SK-MEL-5 (cell line): ENCODE measurements at places on chromosomes 5 and 9.

GRCh38 chr5:178785999-178786398 lies 55.5 kb upstream of the ZNF354A start:
- no peak for DNase-seq

- no peak for DNase-seq
Measured at GRCh38 chr9:70564468-70565335, 150.2 kb upstream of the KLF9 start.

- DNase-seq = no peak
Measured at GRCh38 chr9:90027296-90027790, 422.5 kb downstream of the GADD45G start.

- no peak for DNase-seq
Measured at GRCh38 chr5:88760527-88760926, 122.5 kb downstream of the MEF2C start.

DNA sequence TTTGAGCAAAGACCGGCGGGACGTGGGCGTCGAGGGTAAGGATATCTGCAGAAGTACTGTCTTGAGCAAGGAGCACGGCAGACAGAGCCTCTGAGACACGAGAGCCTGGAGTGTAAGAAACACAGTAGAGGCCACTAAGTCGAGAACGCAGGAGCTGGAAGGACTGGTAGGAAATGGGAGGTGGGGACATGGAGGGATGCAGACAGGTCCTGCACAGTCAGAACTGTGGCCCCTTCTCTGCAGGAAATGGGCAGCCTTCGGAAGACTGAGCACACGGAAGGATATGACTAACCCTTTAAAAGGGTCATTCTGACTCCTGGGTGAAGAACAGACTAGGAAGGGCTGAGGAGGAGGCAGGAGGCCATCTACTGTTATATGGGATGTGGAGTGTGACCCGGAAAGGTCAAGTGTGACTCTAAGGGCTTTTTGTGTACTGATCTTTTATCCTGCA lies 1.4 kb upstream of the CAMSAP1 start:
- DNase-seq = no peak

DNA sequence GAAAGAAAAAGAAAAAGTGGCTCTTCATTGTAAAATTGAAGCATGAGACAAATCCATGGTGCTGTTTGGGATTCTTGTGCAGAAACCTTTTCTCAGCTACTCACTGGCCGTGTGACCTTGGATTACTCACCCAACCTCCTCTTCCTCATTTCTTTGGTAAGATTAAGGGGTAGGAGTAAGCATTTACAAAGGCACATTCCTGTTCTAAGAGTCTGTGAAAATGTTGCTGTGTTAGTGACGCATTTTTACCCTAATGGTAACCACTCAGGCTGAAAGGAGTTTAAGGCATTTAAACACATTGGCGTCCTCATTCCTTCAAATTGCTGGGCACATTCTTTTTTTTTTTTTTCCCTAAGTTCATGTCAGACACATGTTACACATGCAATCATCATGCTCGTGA lies 4.3 kb downstream of the RAI14 start:
- no peak for DNase-seq

- DNase-seq = no peak
Measured at GRCh38 chr5:38879078-38879460, 33.3 kb downstream of the OSMR start.

- DNase-seq = no peak
Measured at GRCh38 chr5:128276537-128277216, 193.1 kb downstream of the SLC12A2 start.

- DNase-seq = no peak
Measured at GRCh38 chr5:74192606-74193299, 447.8 kb downstream of the ENC1 start.

GRCh38 chr5:82812575-82812974 lies 264.6 kb downstream of the TMEM167A start:
- DNase-seq = no peak

GRCh38 chr5:173192561-173192960 lies 42.4 kb downstream of the NKX2-5 start:
- no peak for DNase-seq

- no peak for DNase-seq
Measured at GRCh38 chr5:58069846-58070245, 390.0 kb downstream of the PLK2 start.

DNA sequence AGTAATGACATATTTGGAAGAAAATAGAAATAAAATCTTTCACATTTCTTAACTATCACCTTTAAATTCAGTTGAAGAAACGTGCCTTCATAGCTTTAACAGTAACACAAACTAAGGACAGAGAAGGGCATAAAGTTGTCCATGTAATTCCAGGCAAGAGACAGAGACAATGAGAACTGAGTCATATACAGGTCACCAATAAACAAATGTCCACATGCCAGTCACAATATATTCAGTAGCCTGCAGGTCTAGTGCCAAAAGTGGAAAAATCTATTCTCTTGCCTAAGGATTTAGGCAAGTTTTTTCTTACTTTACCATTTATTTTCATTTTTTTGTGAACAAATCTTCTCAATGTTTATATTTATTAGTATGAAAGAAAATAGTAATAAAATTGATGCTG lies 1711.5 kb upstream of the NUDT12 start:
- no peak for DNase-seq

- peak; percentile 14 for DNase-seq
Measured at GRCh38 chr5:82106756-82107155, 134.9 kb downstream of the ATG10 start.

DNA sequence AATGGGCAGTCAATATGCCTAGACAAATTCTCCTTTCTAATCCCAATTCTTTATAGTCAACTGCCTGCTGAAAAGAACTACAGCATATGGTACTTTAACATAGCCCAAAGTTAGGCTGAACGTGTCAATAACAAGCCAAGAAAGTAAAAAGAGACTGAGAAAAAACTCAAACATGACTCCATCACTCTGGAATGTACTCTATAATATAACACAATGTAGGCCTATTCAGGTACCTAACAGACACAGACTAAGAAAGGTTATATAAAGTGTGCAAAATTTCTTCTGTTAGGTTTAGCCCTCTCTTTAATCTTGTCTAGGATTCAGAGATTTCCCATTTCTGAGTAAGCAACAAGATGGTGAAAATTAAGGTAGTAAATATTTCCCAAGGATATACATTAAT lies 209.7 kb upstream of the PRR16 start:
- no peak for DNase-seq

- DNase-seq = no peak
Measured at GRCh38 chr9:71096421-71097108, 24.9 kb downstream of the TRPM3 start.

- no peak for DNase-seq
Measured at GRCh38 chr5:171074747-171075146, 212.9 kb downstream of the RANBP17 start.

- DNase-seq = no peak
Measured at GRCh38 chr5:6448622-6449464, at the start of gene UBE2QL1. Gene UBE2QL1, plus strand, starts transcription at chr5:6448859. Its CDS starts 35 bp downstream, at chr5:6448894.

- no peak for DNase-seq
Measured at GRCh38 chr9:89548071-89548638, 50.2 kb upstream of the SEMA4D start.

- no peak for DNase-seq
Measured at GRCh38 chr5:6868575-6869215, 155.5 kb downstream of the TENT4A start.

DNA sequence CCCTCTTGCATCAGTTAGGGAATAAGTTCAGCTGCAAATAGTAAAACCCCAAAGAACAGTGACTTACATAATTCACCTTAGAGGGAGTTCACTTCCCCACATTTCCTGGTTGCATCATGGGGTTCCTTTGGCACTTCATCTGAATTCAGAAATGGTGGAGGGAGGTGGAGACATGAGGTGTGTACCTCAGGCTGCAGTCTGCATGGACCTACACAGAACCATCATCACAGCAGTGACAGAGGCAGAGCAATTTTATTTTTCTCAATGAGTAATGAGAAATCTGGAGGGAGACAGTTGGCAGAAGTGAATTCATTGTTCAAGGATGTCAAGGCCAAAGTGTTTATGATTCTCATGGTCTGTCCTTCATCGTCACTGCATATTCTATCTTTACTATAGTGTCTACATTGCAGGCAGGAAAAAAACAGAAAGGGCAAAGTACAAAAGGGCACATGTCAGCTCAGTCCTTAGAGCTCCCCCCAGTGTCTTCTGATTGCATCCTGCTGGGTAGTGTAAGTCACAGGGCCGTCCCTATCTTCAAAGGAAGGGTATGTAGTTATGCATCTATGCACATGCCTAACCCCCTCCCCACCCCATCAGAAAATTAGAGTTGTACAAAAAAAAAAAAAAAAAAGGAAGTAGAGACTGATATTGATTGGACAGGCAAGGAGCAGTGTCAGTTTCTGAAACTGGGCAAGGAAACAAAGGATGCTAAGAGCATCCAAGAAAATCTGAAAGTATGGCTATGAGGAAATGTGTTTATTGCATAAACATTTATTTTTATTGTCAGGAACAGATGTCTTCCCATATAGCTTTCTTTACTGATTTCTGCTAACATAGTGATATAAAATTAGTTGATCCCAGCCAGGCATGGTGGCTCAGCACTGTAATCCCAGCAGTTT lies 132.7 kb upstream of the APC start:
- DNase-seq = peak; percentile 59

- DNase-seq = no peak
Measured at GRCh38 chr9:135969064-135969683, 8.0 kb upstream of the UBAC1 start.

DNA sequence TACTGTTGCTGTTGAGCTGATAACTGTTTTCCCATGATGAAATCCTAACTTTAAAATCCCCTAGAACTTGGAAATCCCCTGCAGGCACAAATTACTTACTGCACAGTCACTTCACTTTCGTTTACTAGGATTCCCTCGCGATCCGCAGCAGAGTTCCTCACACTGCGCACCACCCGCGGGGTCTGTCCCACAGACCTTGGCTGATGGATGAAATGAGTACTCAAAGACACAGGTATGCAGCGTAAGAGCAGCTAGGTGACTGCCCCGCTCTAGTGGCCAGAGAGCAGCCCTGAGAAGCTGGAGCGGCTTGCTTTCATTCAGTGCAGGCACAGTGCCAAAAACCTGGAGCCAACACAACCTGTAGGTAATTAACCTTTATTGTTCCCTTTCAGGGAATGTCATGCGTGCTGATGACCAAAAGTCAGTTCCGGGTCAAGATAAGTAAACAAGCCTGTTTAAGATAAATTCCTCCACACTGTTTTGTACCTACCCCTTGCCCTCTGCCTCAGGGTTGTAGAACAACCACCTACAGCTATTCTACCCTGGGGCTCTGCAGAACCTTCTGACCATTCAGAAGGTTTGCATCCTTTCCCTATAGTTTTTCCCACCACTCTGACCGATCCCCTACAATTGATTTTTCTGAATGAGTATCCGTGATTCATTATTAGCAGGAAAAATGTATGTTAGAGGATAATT lies 191.2 kb downstream of the CDH9 start:
- DNase-seq = peak; percentile 44

- DNase-seq = peak; percentile 95
Measured at GRCh38 chr5:139262742-139263445, 30.6 kb upstream of the MATR3 start.

DNA sequence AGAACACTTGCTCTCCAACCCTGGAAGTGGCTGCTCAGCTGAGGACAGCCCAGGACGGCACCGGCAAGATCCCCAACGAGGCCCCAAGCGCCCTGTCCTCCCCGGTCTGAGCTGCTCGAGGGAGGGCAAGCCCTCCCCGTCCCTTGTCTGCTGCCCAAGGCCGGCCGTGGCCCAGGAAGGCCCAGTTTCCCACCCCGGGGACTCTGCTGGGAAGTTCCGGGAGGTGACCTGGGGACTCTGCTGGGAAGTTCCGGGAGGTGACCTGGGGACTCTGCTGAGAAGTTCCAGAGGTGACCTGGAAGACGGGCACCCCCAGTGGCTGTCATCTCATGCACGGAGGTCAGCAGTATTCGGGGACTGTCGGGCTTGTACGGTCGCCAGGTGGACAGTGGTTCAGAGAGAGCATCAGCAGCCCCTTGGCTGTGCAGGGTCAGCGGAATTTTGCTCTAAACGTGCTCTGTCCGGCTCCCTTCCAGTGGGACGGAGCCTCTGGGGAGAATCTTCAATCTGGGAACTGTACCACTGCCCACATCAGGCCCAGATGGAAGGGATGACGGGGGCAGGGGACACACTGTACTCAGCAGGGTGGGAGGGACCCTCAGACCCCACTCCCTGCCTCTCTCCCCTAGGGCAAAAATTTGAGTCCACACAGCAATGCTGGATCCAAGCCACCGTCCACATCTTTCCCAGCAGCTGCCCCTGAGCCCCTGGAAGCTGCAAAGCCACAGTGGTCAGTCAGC lies 7.2 kb downstream of the NACC2 start:
- no peak for DNase-seq

GRCh38 chr9:132828201-132828770 lies 49.8 kb downstream of the AK8 start:
- no peak for DNase-seq

- DNase-seq = no peak
Measured at GRCh38 chr5:11126844-11127243, 365.8 kb upstream of the DAP start.

- no peak for DNase-seq
Measured at GRCh38 chr5:3031733-3032378, 280.4 kb upstream of the IRX2 start.

GRCh38 chr9:121921444-121921843 lies 171.7 kb downstream of the TTLL11 start:
- no peak for DNase-seq

DNA sequence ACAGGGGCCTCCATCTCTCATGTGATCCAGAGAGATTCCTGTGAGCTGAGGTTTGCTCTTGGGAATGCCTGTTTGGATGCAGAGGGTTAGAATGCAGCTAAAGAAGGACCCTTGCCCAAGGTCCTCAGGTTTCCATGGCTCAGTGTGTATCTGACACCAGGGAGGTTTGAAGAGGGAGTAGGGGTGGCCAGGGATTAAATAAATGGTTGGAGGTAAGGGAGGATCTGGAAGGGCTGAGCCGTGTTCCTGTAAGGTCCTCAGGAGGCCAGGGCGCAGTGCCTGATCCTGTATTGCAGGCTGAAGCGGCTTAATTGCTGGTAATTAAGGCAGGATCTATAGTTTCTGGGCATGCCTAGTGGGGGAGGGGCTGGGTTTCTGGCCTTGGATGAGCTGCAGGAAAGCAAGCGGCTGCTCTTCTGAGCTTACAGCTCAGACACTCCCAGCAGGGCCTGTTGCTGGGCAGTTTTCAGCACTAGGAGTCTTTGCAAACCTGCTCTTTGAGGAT lies 41.5 kb upstream of the MAP1B start:
- DNase-seq = peak; percentile 10

DNA sequence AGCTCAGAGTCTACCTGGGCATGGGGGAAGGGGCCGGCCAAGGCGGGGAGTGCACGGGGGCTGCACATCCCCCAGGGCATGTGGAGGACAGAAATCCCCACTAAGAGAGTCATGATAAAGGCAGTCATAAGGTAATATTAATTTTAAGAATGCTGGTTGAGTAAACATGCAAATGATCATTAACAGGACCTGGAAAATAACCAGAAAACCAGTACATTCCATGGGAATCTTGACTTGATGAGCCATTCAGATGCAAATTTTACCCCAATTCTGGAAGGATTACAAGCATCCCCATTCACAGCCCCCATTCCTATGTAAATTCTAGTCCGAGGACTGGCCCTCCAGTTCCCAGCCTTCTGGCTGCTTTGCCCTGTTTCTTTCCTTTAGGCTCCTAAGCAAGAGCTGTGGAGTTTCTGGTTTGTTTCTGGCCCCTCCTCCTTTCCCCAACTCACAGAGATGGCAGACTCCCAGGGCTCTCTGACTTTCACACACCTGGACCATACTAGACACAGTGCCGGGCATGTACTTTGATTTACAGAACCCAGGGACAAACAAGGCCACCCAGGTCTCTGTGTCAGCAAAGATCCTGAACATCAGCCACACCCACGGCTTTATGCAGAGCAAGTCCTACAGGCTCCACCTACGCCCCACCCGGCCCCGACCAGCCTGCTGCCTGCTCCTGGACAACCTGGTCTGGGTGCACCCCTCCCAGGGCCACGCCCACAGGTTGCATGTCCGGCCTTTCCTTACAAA lies 62.7 kb downstream of the SEMA4D start:
- no peak for DNase-seq

- DNase-seq = no peak
Measured at GRCh38 chr5:171494452-171495121, 75.1 kb downstream of the FGF18 start.
